ENCODE measurements at places on chromosomes 5 and 9.
A peak's percentile ranks its signal among the peaks of the same experiment; 100 is the strongest.

DNA sequence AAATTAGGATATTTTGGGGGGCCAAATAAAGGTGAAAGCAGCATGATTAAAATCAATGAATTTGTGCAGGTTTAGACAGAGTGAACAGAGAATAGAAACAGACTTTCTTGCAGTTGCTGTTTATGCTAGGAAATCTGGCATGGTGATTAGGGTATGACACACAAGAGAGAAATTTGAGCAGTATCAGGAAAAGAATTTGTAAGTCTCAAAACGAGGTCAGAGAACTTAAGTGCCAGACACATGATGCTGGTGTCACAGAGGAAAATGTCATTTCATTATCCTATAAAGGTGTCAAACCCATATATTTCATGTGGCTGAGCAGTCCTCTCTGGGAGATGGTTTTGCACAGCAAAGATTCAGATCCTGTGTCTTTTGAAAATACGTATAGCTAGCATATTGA lies 15.7 kb downstream of the LVRN start:
- DNase-seq, result peak; percentile 83

DNA sequence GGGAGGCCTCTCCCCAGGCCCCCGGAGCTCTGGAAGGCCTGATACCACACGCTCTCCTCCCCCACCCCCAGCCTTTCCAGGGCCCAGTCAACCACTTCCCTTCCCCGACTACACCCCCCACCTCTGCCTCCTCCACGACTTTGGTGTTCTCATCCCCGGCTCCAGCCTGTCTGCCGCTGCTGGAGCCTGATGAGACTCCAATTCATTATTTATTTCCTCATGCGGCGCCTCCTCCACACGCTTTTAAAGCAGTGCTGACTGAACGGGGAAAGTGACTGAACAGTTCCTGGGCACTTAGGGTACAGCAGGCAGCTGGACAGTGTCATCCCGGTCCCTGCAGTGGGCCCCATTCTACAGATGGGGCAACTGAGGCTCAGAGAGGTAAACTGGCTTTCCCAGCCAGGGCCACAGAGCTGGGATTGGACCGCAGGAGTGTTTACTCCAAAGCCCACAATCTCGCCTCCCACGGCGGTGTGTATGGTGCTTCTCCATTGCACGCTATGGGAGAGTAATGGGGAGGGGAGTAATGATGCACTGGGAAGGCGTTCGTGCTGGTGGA lies 15.9 kb upstream of the RPL26L1 start:
- peak; percentile 67 for DNase-seq

DNA sequence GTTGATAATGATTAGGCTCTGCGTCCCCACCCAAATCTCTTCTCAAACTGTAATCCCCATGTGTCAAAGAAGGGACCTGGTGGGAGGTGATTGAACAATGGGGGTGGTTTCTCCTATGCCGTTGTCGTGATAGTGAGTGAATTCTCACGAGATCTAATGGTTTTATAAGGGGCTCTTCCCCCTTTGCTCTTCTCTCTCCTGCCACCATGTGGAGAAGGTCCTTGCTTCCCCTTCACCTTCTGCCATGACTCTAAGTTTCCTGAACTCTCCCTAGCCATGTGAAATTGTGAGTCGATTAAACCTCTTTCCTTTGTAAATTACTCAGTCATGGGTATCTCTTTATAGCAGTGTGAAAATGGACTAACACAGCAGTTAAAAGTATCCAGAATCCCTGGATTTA lies 715.2 kb upstream of the DMAC1 start:
- no peak for DNase-seq

- DNase-seq, result no peak
Measured at GRCh38 chr9:137638680-137639079, 19.9 kb downstream of the EHMT1 start.

DNA sequence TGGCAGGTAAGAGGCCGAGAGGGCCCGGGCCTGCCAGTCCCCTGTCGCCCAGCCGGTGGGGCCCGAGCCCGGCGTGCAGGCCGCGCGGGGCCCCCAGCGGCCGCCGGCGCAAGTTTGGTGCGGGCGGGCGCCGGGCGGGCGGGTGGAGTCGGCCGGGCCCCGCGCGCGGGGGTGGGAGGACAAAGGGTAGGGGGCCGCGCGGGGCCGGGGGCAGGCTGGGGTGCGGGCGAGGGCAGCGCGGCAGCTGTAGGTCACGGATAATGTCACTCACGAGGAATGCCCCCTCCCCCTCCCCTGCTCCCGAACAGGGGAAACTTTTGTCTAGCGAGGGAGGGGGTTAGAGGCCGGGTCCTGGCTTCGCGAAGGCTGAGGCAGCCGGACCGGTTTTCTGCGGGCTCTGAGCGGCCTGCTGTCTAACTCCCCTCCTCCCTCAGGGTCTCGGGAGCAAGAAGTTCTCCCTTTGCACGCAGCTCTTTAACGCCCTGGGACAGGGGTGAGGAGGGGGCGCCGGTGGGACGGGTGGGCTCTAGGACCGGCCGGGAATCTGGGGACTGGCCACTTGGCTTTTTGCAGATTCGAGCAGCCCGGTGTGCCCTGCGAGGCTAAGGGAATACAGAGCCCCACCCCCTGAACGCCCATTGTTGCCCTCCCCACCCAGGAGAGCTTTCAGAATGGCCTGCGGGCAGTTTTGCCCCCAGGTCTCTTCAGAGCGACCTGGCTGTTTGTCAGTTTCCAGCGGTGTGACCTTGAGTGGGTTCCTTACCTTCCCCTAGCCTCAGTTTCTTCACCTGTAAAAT lies 21.3 kb upstream of the NDST1 start:
- DNase-seq, result peak; percentile 76

DNA sequence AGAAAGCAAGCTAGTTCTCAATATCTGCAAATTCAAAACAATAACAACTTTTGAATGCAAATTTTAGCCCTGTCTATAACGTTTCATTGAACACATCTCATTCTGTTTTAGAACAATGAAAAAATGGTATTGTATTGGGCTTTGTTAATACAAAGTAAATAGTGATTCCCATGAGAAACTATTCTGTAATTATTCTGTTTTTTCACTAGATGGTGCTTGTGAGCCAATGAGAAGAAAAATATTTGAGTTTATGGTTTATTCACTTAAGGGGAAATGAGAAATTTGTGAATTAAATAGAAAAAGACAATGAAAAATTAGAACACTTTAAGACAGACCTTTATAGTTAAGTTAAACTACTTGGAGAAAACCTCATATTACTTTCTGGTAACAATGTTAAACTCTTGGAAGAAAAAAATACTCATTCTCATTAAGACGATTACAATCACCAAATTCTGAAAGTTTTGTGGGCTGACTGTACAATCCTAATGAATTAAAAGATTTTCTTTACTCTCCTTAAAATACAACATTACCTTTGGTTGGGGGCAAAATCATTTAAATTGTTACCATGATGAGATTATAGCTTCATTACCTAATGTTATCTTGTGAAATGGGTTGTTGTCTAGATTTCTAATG lies 127.0 kb downstream of the NNT start:
- peak; percentile 33 for DNase-seq

GRCh38 chr9:101429736-101430135 lies 5.8 kb downstream of the ALDOB start:
- no peak for DNase-seq

GRCh38 chr9:99050292-99050911 lies 54.5 kb upstream of the TGFBR1 start:
- DNase-seq, result peak; percentile 68

- DNase-seq, result no peak
Measured at GRCh38 chr5:2330325-2331130, 420.9 kb downstream of the IRX2 start.
